ENCODE measurements at places on chromosomes 16 and 17.

- DNase-seq = peak; percentile 67
These were observed 14.9 kb downstream of the ELAC2 start for GRCh38 chr17:13002761-13003453.

DNA sequence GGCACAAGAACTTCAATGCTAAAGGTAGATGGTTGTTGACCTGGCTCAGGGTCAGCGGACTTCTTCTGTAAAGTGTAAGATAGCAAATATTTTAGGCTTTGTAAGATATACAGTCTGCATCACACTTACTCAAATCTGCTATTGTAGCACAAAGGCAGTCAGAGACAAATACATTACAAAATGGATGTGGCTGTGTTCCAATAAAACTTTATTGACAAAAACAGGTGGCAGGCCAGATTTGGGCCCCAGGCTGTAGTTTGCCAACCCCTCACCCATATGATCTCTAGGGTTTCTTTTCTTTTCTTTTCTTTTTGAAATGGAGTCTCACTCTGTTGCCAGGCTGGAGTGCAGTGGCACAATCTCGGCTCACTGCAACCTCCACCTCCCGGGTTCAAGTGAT, 39.5 kb upstream of the TMEM132E start:
- no peak for DNase-seq

- no peak for DNase-seq
These were observed 89.0 kb upstream of the TMEM97 start for GRCh38 chr17:28230011-28230410.

GRCh38 chr17:9594065-9594464, 17.6 kb downstream of the CFAP52 start:
- DNase-seq = no peak

DNA sequence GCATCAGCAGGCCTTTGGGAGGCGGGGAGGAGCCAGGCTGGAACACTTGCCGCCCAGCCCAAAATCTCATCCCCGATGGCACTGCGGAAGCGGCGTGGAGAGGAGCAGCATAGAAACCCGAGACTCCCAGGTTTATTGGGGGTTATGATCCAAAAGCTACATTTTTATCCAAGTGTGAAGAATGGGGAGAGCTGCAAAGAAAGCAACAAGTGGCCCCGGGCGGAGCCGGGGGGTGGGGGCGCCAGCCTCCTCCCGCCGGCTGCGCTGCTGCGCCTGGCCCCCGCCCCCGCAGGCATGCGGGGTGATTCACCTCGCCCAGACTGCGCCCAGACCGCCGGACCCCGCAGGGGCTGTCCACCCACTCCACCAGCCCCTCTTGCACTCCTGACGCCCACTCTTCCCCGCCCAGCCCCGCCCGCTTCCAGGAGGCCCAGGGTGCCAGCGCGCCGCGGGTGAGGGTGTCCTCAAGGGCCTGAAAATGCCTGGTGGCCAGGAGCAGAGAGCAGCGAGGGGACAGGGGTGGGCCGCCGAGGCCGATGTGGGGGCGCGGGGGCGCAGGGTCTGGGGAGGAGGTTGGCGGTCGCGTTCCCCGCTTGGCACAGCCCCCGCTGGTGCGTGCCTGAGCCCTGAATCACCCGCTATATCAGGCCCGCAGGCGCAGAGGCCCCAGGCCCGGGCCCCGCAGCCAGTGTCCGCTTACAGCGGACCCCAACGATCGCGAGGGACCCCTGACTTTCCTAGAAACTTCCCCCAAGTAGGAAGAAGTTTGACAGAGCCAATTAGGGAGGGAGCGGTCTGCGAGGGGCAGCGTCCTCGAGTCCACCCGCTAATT, 1.3 kb downstream of the CAVIN1 start:
- no peak for DNase-seq

DNA sequence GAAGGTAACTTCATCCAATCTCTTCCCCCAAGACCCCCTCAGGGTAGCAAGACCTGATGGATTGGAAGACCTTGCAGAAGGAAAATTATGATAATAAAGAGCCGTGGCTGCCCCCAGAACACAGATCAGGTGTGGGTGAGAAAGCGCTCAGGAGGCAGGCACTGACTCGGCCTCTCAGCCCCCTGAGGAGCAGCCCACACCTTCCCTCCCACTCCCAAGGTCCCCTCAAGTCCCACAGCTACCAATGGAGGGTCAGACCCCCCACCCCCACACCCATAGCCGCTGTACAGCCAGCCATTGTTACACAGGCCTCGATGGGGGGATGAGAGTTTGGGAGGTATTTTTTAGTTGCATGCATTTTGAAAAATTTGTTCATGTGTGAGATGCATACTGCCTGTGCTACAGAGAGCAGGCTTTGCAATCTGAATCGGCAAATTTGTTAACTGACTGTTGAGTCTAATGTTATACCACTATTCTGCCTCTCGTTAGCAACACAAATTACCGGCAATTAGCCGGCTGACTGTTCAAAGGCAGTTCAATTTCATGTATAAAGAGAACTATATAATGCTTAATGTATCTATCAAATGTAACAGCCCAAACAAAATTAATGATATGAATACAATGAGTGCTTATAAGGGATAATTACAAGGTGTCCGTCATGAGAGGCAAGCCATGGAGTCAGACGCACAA, 211.7 kb downstream of the C16orf78 start:
- DNase-seq = no peak

DNA sequence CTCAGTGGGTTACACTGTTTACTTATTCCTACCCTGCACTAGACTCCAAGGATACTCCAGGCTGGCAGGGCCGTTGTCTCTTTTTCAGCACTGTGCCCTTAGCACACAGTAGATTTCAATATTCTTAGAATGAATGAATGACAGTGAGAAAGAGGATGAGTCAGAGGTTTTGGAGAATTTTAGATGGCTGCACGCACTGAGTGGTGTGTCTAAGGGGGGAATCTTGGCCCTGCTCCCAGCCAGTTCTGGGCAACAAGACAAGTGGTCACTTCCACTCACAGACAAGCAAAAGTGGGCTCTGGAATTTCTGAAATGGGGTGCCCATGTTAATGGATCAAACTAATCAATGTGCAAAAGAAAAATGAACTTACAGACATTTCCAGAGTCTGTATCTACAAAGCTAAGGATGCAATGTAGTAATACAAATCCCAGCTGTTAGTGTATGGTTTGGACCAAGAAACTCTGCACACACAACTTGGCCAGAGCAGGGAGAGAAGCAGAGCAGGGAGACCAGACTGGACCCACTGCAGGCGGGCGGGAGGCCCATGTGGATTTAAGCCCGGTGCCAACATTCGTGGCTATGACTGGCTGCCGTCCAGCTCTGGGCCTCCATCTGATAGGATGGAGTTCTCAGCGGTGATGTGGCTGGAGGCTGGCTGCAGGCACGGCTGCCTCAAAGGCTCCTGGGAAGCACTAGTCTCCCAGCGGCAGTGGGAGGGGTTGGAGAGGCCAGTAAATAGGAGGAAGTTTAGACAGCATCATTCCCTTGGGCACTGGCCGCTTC, 95.6 kb upstream of the CDYL2 start:
- DNase-seq = no peak

DNA sequence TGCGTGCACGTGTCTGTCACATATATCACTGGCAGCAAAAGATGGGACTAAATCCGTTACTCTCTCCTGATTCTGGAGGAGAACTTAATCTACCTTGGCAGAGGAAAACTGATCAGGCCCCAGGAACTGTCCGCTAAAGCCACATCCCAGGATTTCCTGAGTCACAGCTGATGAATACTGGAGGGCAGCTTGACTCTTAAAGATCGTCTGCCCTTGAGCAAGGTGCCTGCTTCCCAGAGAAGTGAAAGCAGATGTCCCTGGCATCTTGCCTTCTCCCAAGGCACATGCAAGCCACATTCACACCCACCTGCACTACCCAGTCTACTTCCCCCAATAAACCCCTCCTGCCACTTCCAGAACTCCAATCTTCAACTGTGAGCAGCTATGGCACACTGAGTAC, 99.8 kb downstream of the CPPED1 start:
- DNase-seq = no peak

- no peak for DNase-seq
These were observed 43.9 kb upstream of the ABR start for GRCh38 chr17:1223662-1224061.

GRCh38 chr17:38851434-38851833, 2.1 kb downstream of the RPL23 start:
- DNase-seq = no peak

- no peak for DNase-seq
These were observed 9.1 kb downstream of the MRM1 start for GRCh38 chr17:36610474-36610873.

GRCh38 chr17:71342737-71343136, 778.1 kb upstream of the SOX9 start:
- no peak for DNase-seq

- no peak for DNase-seq
These were observed 1.1 kb downstream of the CACNB1 start for GRCh38 chr17:39196241-39196807.

GRCh38 chr16:87647431-87648185, 45.3 kb downstream of the JPH3 start:
- no peak for DNase-seq

- DNase-seq = no peak
These were observed 19.5 kb downstream of the GP2 start for GRCh38 chr16:20307791-20308190.

DNA sequence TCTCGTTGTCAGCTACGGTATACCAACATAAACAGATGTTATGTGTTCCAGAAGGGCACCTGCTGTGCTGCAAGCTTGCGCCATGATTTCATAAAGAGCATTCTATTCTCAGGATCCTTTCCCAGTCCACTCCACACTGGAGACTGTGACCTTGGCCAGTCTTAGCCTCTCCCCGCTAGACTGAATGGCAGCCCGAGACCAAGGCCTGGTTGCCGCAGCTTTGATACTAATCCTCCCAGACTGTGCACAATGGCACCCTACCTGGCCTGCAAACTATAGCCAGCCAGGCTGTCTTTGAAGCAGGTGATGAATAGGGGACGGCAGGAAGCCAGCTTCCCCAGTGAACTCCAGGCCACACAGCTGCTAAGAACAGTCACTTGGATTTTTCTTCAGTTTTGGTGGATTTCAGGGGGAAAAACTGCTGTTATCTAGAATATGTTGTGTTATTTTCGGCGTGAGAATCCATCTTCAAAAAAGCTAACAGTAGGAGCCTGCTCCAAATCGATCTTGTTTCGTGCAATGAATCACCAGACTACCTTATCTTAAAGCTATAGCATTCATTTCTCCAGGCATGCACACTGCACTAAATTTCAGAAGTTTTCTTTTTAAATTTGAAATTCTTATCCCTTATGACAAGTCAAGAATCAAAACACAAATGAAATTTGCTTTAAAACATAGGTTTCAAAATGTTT, 289.0 kb downstream of the CEP112 start:
- no peak for DNase-seq

DNA sequence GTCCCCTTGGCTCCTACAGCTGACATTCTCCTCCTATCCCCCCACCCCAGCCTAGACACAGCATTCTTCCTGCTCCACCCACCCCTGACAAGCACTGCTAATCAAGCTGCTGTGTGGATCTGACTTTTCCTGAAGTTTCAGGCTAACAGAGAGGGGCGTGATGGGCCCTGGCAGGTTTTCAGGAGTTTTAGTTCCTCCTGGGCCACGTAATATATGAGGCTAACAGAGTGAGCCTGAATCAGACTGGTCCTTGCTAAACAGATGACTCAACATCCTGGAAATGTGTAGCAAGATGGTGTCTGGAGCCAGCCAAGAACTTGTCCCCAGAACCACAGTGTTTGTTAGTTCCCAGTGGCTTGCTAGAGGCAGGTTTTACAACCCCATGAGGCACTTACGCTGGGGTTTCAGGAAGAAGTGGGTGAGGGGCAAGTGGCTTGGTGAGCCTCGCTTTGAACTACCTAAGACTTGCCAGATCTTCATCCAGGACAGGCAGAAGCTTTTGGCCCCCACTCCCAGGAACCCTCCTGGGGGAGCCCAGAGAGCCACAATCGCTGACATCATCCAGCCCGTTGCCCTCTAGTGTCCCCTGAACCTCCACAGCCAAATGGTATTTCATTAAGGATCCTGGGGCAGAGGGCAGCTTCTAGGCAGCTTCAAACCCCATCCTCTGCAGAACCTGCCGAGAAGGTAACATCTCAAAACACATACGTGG, 15.9 kb downstream of the TMEM92 start:
- no peak for DNase-seq

Measured in OCI-LY7 (cell line).